MG63 (cell line): ENCODE measurements at places on chromosomes 6 and 20. TPM values are rescaled to one million over a fixed set of nuclear protein-coding genes. Genes with fewer than 3 reads are reported as not detected.

- DNase-seq, result no peak
Measured at GRCh38 chr6:94673251-94673650, 904.1 kb upstream of the MANEA start.

- DNase-seq, result no peak
Measured at GRCh38 chr20:3857405-3857804, 10.8 kb downstream of the MAVS start.

- DNase-seq, result no peak
Measured at GRCh38 chr20:39133201-39133600, 171.1 kb downstream of the DHX35 start.

DNA sequence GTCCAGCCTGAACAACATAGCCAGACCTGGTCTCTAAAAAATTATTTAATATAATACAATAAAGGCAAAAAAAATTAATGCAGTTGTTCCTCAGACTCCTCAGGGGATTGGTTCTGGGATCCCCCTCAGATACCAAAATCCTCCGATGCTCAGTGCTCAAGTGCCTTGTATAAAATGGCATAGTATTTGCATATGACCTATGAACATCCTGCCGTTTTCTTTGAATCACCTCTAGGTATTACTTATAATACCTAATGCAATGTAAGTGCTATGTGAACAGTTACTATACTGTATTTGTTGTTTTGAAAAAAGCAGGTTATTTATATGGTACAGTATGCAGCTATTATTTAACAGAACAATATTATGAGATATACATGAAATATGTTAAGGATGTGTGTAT is 43.3 kb downstream of the RNGTT start:
- no peak for DNase-seq

SNRPB2 gene
- 59.1 and 90.9 TPM in 2 replicates for total RNA-seq

ADGB gene
- total RNA-seq, result not detected in 2 replicates

TMEM30A gene
- total RNA-seq, result 73.1 and 113 TPM in 2 replicates
